ENCODE measurements at places on chromosomes 7 and 10. TPM values are rescaled to one million over a fixed set of nuclear protein-coding genes. Genes with fewer than 3 reads are reported as not detected.

The VIPR2 gene
- total RNA-seq, result 21.4 TPM

The PCLO gene
- 1.6 TPM for total RNA-seq

The A1CF gene
- total RNA-seq, result not detected

The COL28A1 gene
- 25.5 TPM for total RNA-seq

The PRXL2A gene
- total RNA-seq, result 57.4 TPM

The GRM3 gene
- not detected for total RNA-seq

The C10orf62 gene
- total RNA-seq, result not detected

The C7orf57 gene
- not detected for total RNA-seq

The FRMD4A gene
- 27.8 TPM for total RNA-seq

The SUV39H2 gene
- 4.7 TPM for total RNA-seq

The FXYD4 gene
- not detected for total RNA-seq

The UBTD1 gene
- total RNA-seq, result 4.3 TPM

The IFIT1B gene
- total RNA-seq, result not detected

The BICC1 gene
- total RNA-seq, result 15.2 TPM

DNA sequence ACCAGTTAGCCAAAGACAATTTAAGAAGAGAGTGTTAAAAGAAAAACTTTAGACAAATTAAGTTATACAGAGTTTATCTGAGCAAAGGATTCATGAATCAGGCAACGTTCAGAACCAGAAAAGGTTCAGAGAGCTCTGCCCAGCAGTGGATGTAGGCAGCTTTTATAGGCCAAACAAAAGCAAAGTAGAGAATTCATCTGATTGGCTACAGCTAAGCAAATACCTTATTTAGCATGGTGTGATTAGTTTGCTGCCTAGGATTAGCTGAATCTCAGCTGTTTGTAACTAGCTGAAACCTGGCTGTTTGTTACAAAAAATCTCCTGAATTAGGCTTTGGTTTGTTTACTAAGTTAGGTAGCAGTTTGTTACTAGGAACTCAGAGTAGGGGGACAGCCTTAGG, 66.0 kb downstream of the SLC25A40 start:
- DNase-seq, result no peak

- no peak for DNase-seq
Measured at GRCh38 chr7:23622506-23622925, 25.3 kb downstream of the CCDC126 start.

DNA sequence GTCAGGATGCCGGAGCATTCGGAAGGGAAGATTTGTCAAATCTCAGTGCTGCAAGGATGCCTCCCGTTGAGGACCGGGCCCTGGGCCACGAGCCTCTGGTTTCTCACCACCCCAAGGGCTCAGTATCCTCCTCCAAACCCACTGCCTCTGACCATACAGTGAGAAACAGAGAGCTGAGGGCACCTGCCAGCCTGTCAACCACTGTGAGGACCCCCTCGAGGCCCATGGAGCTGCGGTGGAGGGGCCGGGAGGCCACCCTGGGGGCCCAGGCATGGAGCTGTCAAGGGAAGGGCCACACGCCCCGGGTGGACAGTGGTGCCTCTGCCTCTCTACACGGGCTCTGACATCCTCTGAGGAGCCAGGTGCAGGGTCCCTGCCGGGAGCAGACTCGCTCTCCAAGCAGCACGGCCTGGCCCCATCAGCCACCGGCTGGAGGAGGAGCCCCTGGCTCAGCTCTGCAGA, 248.0 kb upstream of the TCERG1L start:
- DNase-seq, result no peak

- DNase-seq, result no peak
Measured at GRCh38 chr10:63265222-63265617, 132.1 kb downstream of the NRBF2 start.

GRCh38 chr7:36448781-36449379, 59.2 kb downstream of the ANLN start:
- no peak for DNase-seq

DNA sequence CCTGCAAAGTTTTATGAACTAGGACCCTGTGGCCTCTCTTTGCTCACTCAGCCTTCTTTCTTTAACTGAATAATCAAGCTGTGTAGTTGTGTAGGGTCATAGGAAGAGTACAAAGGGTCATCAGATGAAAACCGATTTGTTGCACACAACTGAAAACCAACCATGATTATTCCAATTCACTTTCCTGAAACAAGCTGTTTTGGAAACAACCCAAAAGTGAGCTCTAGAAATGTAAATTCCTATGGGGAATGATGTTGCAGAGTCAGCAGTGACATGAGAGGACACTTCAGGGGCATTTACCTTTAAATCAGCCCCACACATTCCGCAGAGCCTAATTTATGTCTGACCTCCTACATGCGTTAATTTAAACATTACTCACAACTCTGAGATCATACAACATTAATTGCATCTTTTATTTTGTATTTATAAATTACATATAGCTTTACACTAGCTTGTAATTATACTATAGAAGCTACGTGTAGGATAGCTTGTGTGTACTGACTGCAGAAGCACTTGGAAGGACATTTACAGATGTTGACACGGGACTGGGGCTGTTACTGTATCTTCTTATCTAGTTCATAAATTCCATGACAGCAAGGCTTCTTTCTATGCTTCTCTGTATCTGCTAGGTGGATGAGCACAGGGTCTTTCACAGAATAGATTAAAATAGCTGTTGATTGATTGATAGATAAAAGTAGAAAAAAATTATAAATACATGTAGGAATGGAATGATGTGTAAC, 139.9 kb upstream of the AKR1E2 start:
- DNase-seq, result no peak

- DNase-seq, result peak; percentile 91
Measured at GRCh38 chr10:33193057-33193700, 141.3 kb downstream of the NRP1 start.

DNA sequence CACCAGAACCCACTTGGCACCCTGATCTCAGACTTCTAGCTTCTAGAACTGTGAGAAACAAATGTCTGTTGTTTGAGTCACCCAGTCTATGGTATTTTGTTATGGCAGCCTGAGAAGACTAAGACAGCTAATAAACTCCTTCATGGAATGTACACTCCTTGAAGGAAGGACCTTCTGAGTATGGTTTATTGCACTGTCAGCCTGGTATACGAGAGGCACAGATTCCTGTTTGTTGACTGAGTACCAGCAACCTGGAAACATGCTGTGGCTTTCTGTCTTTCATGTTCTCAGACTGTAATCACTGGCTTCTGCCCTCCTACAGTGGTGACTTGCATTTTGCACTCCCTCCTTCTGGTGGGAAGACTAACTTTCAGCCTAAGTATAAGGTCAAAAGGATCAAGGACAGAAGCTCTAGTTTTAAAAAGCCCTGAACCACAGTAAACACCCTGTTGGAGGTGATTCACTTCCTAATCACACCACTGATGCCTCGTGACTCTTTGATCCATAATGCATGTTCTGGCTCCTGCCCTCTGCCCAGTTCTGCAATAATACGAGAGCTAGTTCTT, 319.0 kb upstream of the NPSR1 start:
- no peak for DNase-seq

GRCh38 chr10:19658622-19659233, 157.5 kb upstream of the PLXDC2 start:
- DNase-seq, result no peak

DNA sequence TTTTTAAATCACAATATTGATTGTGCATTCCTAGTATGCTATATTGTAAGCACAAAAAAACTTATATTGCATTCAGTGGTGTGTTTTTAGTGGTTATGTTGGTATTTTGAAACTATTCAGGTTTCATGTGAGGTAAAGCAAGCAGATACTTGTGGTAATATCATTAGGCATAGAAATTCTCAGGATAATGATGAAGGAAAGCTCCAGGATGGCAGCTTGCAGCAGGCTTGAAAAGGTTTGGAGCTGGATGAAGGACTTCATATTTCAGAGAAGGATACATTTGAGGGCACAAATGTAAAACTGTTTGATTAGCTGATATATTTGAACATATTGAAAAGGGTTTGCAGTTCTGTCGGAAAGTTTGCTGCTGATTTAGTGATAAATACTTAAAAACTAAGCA, 17.5 kb downstream of the TRIM24 start:
- DNase-seq, result no peak

- DNase-seq, result no peak
Measured at GRCh38 chr10:17407047-17407446, 47.3 kb downstream of the ST8SIA6 start.

GRCh38 chr10:71666639-71667386, 52.8 kb downstream of the C10orf105 start:
- DNase-seq, result no peak

- no peak for DNase-seq
Measured at GRCh38 chr7:131365838-131366237, 38.2 kb downstream of the MKLN1 start.

DNA sequence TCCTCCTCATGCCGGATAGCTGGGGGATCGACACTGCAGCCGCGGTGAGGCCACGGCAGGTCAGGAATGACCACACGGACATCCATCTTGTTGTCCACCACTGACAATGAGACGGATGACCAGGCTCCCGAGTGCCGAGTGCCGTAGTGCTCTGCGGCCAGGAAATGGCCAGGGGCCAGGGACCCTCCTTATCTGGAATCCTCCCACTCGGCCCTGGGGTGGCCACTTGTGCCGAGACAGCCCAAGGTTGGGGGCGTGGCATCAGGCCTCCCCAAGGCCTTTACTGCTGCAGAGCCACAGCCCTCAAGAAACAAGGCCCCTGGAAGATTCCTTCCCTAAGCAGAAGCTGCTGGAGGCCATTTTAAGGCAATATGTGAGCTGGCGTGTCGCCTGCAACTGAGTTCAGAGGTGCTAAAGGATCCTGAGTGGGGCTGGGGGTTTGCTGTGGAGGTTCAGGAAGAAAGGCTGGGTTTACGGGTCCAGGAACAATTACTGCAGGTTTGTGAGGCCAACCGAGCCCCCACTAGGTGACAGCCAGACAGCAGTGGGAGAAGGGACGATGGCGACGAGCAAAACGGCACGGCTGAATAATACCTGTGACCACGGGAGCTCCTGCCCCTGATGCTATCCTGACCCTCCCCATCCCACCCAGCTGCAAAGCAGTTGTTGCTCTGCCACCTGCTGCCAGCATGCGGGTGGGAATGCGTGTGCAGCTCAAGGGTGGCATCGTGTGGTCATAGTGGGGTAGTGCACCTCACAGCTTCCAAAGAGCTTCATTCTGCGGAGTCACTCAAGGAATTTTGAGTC, 31.6 kb upstream of the LEP start:
- peak; percentile 80 for DNase-seq

DNA sequence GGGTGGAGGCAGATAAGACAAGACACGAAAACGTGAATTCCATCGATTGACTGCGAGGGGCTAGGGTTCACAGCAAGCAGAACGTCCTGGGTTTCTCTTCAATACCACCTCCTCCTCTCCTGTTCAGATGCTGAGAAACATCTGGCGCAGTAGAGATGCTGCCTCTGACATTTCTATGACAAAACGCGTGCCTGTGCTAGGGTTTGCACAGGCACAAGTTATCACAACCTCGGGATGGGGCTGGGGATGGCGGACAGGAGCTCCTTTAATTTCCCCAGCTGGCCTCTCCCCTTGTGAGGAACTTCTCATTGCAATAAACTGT, 99.8 kb upstream of the SVIL start:
- no peak for DNase-seq

DNA sequence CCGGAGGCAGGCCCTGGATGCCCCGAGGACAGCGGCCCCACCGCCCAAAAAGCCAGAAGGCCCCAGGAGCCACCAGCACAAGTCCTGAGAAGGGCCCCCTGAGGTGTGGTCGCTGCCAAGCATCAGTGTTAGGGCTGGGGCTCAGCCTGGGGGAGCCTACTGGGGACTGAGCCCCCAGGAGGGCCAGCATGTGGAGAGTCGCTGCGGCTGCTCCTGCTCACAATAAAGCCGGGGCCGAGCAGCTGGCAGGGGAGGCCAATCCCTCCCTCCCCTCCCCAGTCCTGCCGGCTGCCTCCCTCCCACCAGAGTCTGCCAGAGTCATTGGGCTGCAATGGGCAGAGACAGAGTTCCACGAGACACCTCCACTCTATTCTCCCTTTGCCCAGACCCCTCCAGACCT, 3.1 kb upstream of the ASIC3 start:
- no peak for DNase-seq

- DNase-seq, result no peak
Measured at GRCh38 chr7:76231583-76231982, 29.9 kb downstream of the SRRM3 start.

Data from sigmoid colon (tissue), 7 donors.